H7 (cell line): ENCODE measurements at places on chromosomes 4 and X.

- no peak for DNase-seq
Measured at GRCh38 chr4:147117431-147117830, 171.8 kb upstream of the TTC29 start.

DNA sequence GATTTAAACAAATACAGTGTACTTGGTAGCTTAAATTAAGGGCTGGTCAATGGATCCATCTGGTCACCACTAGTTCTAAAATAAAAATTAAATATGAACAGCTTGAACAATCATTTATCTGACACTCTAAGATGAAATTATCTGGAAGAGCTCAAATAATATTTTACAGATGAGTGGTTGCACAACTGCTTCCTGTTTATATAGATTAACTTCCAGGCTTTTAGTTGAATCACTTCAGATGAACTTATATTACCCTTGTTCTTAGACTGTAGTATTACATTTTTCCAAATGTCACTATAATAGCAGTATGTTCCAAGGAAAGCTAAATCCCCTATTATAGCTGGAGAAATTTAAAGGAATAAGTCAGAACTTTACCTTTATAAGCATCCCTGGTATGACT is 92.4 kb upstream of the SMIM10 start:
- no peak for DNase-seq

DNA sequence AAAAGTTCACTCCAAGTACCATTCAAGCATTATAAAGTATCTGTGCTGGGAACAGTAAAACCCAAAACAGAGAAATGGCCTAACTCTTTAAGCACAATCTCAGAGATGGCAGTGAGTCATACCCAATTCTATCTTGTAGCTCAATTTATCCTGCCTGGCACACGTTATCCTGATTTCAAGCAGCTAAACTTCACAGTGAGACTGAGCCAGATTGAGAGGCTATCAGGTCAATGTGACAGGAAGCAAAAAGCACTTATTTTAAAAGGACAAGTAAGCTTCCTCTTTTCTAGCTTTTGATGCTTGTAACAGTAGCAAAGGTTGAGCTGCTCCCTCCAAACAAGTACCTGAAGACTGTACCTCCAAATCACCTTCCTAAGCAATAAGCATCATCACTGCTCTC is 324.9 kb downstream of the NAF1 start:
- no peak for DNase-seq

GRCh38 chr4:174193438-174194374 is 89.8 kb downstream of the FBXO8 start:
- DNase-seq: no peak

- no peak for DNase-seq
Measured at GRCh38 chr4:123671636-123672404, 275.2 kb downstream of the SPRY1 start.

DNA sequence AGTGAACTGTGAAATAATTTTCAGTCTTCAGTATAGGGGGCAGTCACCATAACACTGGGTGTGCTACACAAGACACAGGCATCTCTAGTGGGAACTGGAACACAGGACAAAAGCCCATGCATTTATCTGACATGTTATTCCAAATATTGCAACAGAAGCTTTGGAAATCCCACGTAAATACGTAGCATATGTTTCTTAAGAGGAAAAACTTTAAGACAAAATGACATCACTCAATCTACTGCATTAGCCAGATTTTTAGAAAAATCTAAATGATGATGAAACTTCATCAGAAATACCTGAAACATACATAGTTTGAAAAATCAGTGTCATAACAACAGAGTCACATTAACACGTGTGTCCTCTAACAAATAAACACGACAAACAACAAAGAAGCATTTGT is 14.5 kb downstream of the SHISA3 start:
- DNase-seq: no peak

GRCh38 chrX:96140796-96141195 is 543.8 kb upstream of the DIAPH2 start:
- DNase-seq: no peak

DNA sequence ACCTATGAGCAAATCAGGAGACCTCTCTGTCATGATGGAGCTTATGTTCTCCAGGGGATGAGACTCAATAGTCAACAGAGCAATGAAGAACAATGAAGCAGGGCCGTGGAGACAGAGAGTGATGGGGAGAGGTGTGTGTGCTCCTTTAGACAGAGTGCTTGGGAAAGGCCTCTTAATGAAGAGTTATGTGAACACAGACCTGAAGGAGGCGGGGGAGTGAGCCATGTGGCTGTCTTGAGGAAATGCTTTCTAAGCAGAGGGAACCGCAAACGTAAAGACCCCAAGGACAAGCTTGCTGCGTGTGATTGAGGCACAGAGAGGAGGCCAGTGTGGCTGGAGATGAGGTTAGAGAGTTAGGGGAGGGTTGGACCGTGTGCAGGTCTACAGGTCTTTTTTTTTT is 53.1 kb downstream of the CHRNA9 start:
- DNase-seq: peak; percentile 34

GRCh38 chr4:78721747-78722146 is 54.4 kb upstream of the BMP2K start:
- DNase-seq: no peak

- no peak for DNase-seq
Measured at GRCh38 chr4:69888336-69888735, 28.4 kb upstream of the SULT1E1 start.

DNA sequence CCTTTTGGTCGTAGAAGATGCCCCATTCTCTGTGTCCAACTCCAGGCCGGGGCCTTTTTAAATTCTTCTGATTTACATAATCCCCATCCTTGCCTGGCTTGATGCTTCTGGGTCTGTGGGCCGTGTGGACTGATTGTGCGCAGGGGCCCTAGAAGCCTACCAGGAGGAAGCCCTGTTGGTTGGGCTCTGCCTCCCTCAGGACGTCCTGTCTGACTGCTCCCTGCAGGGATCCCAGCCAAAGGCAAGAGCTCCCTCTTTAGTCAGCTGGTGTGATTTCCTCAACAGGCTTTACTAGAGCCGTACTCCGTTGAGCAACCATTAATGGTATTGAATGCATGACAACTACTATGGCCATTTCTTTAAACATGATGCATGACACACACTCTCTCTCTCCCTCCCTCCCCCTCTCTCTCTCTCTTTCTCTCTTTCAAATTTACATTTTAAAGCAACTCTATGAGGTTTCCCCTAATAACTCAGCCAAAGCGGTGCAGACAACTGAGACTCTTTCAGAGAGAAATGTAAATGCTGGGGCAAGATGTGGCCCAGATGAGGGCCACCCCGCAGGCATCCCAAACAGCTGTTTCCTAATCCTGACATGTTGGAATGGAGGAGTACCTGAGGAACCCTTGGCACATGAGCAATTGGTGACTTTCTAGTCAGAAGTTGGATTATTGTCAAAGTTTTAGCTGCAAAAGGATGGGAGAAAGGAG is 117.3 kb downstream of the DRD5 start:
- DNase-seq: peak; percentile 83

- peak; percentile 84 for DNase-seq
Measured at GRCh38 chr4:78056265-78057129, 626 bp upstream of the FRAS1 start.

DNA sequence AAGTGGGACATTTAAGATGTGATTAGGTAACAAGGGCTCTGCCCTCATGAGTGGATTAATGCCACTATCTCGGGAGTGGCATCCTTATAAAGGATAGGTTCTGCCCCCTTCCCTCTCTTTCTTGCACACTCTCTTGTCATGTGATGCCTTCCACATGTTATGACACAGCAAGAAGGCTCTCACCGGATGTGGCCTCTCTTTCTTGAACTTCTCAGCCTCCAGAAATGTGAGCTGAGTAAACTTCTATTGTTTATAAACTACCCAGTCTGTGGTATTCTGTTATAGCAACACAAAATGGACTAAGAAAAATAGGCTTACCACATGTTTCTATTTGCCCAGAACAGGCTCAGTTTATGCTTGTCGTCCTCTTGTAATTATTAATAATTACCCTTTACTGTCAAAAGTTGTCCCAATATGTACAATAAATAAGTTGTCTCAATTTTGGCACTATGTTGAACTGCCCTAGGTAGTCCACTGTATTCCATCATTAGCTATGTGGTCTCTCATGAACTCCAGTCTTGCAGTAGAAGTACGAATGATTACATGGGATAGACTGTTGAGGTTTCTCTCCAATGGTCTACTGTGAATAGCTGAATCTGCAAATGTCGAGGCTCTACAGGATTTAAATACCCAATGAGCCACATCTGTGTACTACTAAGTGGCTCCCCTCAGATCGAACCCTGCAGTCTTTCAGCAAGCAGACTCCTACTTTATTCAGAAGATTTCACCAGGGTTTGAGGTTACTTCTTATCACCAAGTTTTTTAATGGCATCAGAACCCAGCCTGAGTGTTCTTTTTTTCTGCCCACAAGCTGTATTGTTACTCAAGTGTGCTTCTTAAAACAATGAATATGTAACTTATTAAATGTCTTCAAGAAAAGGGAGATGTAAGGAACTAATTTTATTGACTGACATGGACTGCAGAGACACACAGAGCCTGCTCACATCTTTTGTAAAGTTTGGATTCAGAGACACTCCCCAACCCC is 102.0 kb upstream of the LEF1 start:
- DNase-seq: no peak

GRCh38 chrX:118355225-118355920 is 9.5 kb downstream of the WDR44 start:
- DNase-seq: no peak

DNA sequence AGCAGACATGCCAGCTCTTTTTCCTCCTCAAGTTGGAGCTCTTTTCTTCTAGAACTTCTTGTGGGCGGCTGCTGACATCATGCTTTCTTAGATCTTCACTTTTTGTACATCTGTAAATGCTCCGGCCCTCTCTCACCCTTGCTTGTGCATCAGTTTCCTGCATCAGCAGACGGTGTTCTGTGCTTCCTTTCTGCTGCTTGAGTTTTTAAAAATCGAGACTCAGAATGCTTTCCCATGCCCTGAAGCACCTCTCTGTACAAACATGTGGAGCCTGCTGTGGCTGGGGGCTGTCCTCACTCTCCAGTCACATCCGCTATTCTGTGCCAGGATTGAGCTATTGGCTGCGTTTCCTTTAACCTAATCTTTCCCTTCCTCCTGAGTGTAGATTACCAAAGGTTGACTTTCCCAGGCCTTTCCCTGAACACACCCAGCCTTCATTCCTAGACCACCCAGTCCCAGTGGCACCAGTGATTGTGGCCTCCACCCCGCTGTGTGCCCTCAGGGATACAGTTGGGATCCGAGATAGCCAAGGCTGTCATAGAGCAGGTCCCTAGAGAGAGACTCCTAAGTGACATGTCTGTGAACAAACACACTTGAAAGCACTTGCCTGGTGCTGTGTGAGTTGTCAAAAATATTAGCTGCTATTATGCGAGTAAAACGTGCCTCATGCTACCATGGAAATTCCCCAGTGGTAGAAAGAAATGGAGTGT is 41.9 kb downstream of the TNIP2 start:
- no peak for DNase-seq

GRCh38 chr4:189069772-189070171 is 870.9 kb upstream of the FRG1 start:
- DNase-seq: no peak
